Activated CD8-positive, alpha-beta memory T cell treated with anti-CD3 and anti-CD28 coated beads, Interleukin-2, amount 50 U/mL, for 4 hours (primary cell): ENCODE measurements at places on chromosomes 16 and 17.
A peak's percentile ranks its signal among the peaks of the same experiment; 100 is the strongest.

DNA sequence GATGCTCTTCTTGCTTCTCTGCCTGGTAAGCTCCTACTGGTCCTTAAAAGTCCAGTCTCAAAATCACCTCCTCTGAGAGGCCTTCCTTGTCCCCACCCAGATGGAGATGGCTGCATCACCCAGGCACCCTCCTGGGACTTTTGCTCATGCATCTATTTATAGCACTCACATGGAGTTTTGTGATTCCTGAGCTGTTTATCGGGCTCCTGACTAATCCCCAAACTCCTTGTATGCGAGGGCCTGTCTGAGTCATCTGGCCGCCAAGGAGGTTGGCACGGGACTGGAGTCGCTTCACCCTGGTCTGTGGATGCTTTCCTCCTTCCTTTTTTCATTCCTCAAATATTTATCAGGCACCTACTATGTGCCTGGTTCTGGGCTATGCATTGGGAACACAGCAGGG is 2.3 kb upstream of the MAP2K3 start:
- no peak for DNase-seq

GRCh38 chr16:22425036-22425801 is 50.8 kb upstream of the CDR2 start:
- DNase-seq = no peak

- no peak for DNase-seq
Observed at GRCh38 chr16:81680444-81681275, 98.4 kb upstream of the PLCG2 start.

DNA sequence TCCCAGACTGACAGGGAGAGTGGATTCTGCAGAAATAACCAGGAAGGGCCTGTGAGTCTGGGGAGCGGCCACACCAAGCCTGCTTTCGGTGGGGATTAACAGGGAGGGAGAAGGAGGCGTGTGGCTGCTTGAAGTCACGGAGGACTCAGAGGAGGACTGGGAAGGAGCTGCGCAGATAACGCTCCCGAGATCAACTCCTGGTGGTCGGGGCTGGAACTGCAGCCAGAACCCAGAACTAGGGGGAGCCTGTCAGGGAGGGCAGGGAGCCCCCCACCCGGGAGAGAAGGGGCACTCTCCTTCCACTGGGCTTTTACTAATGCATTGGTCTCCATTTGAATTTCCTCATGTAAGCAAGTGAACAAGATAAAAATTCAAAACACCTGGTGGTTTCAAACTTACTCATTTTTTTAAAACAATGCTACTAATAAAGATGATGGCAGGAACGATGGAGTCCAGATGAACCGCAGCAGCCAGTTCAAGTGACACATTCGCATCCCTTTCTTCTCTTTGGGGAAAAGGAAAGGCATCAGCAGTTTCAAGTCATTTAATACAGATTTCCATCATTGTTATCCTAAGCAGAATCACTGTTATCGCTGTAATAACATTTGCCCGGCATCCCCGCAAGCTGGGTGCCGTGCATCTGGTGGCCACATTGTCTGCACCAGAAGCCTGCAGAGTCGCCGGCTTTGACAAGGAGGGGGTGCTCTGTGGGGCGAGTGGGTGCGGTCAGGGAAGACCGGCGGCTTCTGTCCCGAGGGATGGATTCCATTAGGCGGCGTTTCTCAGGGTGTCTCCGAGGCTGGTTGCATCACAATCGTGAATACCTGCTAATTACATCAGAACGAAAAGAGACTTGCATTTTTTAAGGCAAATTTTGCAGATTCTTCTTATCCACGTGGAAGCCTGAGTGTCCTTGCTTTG is 183.0 kb downstream of the FOXL1 start:
- DNase-seq = peak; percentile 43

GRCh38 chr16:67873435-67874370 is 851 bp downstream of the EDC4 start:
- no peak for DNase-seq

- no peak for DNase-seq
Observed at GRCh38 chr16:49701789-49702494, 154.0 kb downstream of the ZNF423 start.
